ENCODE measurements at places on chromosomes 7 and 10.

- H3K27me3 ChIP-seq: no peaks in the 10 kb centered on the region
- no peak for DNase-seq
- no peaks in the 10 kb centered on the region for H3K4me1 ChIP-seq
- no peak overlapping the region for H3K4me3 ChIP-seq
- no peak overlapping the region for H3K27ac ChIP-seq
These were observed 13.8 kb downstream of the VIPR2 start for GRCh38 chr7:159130820-159131219.

DNA sequence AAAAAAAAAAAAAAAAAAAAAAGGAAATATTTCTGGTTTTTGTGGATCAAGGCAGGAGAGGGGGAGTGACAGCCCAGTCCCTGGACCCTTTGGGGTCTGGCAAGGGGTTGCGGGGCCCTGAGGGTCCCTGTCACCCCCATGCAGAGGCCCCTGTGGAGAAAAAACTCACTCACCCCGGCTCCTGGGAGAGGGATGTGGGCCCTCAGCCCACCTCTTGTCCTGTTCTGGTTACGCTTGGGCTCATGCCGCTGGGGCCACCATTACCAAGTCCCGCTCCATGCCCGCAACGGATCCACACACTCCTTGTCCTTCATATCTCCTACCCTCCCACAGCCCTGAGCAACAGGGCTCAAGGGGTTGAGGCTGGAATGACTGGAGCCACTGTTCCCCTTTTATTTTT is 1.0 kb upstream of the TMEM184A start:
- no peak overlapping the region for H3K27ac ChIP-seq
- H3K4me1 ChIP-seq: no peaks in the 10 kb centered on the region
- H3K27me3 ChIP-seq: no peaks in the 10 kb centered on the region
- no peak for DNase-seq

DNA sequence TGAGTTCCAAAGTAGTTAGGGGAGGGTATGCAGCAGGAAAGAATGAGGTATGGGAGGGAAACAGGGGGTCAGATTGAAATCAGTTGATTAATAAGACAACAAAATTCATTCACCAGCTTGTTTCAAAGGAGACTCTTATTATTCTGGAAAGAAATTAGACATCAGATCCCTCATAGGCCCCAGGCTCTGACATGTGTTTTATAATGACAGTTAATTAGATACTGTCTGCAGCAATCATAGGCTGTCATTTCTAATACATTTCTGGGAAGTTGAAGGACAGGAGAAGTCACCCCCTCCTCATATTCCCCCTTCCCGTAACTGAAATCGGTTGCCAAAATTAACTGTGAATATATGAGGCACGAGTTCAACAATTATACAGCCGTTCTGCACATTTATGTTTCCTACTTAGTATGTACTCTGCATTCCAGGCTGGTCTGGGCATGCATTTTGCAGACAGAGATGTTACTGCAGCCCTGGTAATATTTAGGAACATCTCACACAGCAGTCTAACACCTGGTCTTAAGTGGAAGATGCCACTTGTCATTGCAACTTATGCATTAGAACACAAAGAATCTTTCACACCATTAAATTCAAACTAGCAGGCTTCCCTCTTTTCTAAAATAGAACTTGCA is 355.2 kb upstream of the LRGUK start:
- no peak overlapping the region for H3K27ac ChIP-seq
- no peaks in the 10 kb centered on the region for H3K27me3 ChIP-seq
- H3K4me3 ChIP-seq: no peak overlapping the region

- H3K4me3 ChIP-seq: no peak overlapping the region
- H3K27me3 ChIP-seq: no peaks in the 10 kb centered on the region
- no peaks in the 10 kb centered on the region for H3K4me1 ChIP-seq
- no peak overlapping the region for H3K27ac ChIP-seq
- no peaks in the 10 kb centered on the region for H3K36me3 ChIP-seq
These were observed 76.4 kb downstream of the LYZL2 start for GRCh38 chr10:30553018-30553625.

DNA sequence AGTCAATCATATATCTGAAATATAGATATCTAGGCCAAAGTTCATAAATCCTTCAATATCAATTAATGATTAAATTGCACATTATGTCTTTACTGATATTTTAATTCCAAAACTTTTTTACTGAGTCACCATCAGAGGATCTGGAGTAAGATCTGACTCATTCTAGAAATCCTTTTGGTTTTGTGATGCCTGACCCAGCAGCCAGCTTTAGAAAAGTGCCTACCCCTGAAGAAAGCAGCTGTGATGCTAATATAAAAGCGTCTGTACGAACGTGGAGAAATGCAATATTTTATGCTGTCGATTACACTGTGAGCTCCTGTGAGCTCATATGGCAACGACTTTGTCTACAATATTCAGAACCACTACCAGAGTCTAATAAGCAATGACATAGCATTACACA is 142.5 kb upstream of the LRRTM3 start:
- H3K4me3 ChIP-seq: no peak overlapping the region
- no peaks in the 10 kb centered on the region for H3K27me3 ChIP-seq
- no peak overlapping the region for H3K27ac ChIP-seq
- DNase-seq: no peak

DNA sequence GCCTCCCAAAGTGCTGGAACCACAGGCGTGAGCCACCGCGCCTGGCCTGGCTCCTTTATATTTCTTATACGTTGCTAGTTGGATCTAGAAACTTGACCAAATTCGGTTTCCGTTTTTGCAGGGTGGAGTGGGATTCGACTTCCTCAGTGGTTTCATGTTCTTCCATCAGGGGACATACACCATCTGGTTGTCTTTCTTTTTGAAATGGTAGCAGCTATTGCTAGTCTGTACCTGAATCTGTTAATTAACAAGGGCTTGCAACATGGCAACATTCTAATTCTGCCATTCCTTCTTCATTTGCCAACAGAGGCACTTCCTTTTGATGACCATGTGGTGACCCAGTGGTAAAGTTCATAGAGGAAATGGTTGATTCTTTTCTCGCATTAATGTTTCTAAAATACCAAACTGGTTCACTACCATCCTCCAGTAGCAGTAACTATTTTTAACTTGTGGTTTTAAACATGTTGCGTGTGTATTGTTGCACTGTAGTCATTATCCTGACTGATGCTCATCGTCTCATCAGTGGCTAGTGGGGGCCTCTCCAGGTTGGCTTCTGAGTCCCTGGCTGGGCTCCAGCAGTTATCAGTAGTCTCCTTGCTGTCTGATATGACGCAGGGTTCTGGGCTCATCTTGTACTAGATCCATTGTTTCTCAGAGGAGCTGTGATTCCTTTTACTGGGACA is 159.2 kb downstream of the RGS10 start:
- no peak for DNase-seq
- H3K4me3 ChIP-seq: no peak overlapping the region
- no peaks in the 10 kb centered on the region for H3K27me3 ChIP-seq

DNA sequence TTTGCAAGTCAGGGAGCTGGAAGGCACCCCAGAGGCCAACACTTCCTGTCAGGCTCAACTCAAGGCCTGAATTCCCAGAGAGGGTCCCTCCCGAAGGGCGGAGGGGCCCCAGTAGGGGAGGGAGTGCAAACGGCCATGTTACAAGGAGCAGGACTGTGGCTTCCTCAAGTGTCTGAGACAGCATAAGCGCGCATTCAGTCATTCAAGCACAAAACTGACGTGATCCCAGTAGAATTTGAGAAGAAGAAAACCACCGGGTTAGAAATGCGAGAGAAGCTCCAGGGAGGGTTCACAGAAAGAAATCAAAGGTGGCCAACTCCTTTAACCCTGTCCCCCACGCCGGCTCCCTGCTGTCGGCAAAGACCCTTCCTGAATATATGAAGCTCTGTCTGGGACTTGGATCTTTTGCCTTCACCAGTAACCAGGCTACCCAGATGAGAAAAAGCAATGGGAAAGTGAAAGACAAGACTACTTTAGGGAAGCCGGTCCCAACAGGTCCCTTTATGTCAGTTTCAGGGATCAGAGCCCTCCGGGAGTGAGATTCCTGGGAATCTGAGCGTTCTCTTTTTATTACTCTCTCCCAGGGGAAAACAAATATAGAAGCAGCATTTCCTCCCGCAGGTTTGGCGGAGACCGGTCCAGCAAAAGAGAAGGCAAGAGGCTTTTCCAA is 1.3 kb downstream of the AFAP1L2 start:
- H3K4me3 ChIP-seq: no peak overlapping the region
- H3K27me3 ChIP-seq: peaks cover 28% of the 10 kb centered on the region
- no peak overlapping the region for H3K27ac ChIP-seq
- H3K36me3 ChIP-seq: no peaks in the 10 kb centered on the region
- peaks cover 12% of the 10 kb centered on the region for H3K4me1 ChIP-seq

Data from B cell (primary cell).